ENCODE measurements at places on chromosomes 5 and 9. TPM values are rescaled to one million over a fixed set of nuclear protein-coding genes. Genes with fewer than 3 reads are reported as not detected.

DNA sequence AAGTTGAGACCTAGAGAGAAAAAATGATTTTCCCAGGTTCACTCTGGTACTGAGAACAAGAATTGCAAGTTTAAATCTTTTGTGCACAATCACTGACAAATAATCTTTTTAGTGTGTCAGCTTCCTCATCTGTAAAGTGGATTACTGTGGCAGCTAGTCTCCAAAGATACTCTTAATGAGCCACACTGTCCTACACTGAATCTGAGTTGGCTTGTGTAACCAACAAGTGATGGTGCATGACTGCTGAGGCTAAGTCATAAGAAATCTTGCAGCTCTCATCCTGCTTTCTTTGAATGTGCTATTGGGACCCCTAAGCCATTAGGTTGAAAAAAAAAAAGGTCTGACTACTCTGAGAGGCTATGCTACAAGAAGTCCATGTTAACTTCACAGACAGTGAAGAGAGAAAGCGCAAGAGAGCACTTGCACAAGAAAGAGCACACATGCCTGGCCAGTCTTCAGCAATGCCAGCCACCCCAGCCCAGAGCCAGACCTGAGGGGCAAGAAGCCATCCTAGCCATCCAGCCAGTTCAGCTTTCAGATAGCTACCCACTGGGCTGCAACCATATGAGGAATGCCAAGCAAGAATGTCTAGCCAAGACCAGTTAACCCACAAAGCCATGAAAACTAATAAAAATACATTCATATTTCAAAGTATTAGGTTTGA lies 419.4 kb downstream of the RAB3C start:
- peaks cover 30% of the 10 kb centered on the region for H3K4me1 ChIP-seq
- peaks cover 8% of the 10 kb centered on the region for H3K36me3 ChIP-seq
- no peaks in the 10 kb centered on the region for H3K27me3 ChIP-seq
- no peak overlapping the region for H3K4me3 ChIP-seq
- DNase-seq = no peak

DNA sequence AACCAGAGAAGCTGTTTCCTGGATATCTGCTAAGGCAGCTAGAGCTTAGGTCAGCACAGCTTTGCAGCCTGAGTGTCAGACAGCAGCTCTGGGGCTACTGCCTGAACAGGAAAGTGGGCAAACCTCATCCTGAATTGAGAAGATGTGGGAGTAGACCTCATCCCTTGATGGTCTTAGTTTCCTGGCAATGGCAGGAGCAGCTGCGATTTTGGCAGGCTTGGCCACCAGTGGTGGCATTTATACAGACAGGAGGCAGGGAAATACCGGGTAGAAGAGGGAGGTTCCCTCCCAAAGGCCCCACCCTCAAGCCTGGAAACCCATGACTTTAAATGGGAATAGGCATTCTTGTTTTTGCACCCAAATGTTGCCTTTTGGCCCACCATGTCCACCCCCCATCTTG lies 69.7 kb downstream of the LIX1 start:
- H3K4me3 ChIP-seq = no peak overlapping the region
- H3K27ac ChIP-seq = no peak overlapping the region
- H3K27me3 ChIP-seq = no peaks in the 10 kb centered on the region
- H3K36me3 ChIP-seq = no peaks in the 10 kb centered on the region
- DNase-seq = no peak

GRCh38 chr5:15499528-15500324 lies at the start of gene FBXL7:
TSS of gene FBXL7 (plus strand) at chr5:15500180.
- DNase-seq = no peak
- H3K36me3 ChIP-seq = no peaks in the 10 kb centered on the region
- peaks cover 10% of the 10 kb centered on the region for H3K4me1 ChIP-seq
- H3K27ac ChIP-seq = no peak within 1 kb of the TSS
- no peak within 1 kb of the TSS for H3K4me3 ChIP-seq

DNA sequence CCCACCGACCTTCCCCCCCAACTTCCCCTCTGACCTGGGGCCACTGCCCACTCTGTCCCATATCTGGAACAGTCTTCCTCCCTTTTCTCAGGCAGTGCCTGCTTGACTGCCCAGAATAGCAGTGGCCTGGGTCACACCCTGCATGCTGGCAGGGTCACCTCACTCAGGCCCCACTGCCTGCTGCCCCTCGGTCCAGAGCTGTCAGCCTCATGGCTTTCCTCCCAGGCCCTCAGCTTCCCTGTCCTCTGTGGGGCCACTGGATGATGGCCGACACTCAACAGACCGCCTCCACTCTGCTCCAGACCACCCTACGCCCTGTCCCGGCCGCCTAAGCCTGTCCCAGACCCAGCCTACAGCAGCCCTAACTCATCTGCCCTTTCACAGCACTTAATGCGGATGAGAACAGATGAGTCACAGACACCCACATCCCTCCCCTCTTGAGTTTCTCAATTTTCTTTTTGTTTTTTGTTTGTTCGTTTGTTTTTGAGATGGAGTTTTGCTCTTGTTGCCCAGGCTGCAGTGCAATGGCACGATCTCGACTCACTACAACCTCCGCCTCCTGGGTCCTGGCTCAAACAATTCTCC lies 5.9 kb downstream of the PNPLA7 start:
- H3K4me1 ChIP-seq = peaks cover 5% of the 10 kb centered on the region
- H3K27me3 ChIP-seq = no peaks in the 10 kb centered on the region
- DNase-seq = no peak
- peaks cover 6% of the 10 kb centered on the region for H3K36me3 ChIP-seq
- H3K4me3 ChIP-seq = no peak overlapping the region

The STK32A gene
- 3.3 TPM for total RNA-seq

All from MCF 10A (cell line).